ENCODE measurements at places on chromosomes 7 and 10. TPM values are rescaled to one million over a fixed set of nuclear protein-coding genes. Genes with fewer than 3 reads are reported as not detected.

DNA sequence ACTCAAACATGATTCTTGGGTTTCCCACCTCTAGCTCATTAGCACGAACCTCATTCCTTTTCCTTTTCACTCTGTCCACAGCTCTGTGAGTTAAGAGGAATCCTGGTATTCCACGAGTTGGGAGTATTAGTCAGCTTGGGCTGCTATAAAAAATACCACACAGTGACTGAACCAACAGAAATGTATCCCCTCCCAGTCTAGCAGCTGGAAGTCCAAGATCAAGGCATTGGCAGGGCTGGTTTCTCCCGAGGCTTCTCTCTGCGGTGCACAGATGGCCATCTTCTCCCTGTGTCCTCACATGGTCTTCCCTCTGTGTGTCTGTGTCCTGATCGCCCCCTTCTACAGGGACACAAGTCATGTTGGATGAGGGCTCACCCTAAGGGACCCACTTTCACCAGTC is 261.6 kb downstream of the TNS3 start:
- no peak for DNase-seq

DNA sequence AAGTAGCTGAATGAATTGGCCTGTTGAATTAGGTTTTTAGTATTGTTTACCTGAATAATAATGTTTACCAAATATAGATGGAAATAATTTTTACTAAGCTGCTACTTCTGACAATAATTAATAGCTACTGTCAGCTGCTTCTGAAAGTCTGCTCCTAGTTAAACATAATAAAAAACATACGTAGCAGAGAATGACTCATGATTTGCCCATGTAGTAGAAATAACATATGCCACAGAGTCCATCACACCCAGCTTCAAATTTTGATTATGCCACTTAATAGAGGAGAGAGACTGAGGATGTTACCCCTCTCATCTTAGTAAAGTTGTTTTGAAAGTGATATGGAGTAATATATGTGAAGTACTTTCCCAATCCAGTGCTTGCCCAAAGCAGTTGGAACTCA is 57.6 kb upstream of the MDFIC start:
- DNase-seq, result no peak

DNA sequence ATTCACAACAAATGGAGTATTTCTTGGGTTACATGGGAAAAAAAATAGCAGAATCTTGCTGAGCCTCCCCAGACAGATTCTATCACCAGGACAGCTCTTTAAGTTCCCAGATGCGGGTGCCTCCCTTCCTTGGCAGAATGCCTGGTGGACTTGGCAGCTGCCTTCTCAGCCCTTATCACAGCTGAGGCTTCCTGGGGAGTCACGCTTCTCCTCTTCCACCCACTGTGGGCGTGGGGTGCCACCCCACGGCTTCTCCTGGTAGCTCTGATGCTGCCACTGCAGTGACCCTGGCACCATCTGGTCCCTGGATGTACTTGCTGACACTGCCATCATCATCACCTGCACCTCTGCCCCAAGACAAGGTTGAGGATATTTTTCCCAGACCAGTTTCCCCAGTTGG is 16.2 kb upstream of the NME8 start:
- peak; percentile 84 for DNase-seq

The THSD7A gene
- 3.7 TPM for total RNA-seq

DNA sequence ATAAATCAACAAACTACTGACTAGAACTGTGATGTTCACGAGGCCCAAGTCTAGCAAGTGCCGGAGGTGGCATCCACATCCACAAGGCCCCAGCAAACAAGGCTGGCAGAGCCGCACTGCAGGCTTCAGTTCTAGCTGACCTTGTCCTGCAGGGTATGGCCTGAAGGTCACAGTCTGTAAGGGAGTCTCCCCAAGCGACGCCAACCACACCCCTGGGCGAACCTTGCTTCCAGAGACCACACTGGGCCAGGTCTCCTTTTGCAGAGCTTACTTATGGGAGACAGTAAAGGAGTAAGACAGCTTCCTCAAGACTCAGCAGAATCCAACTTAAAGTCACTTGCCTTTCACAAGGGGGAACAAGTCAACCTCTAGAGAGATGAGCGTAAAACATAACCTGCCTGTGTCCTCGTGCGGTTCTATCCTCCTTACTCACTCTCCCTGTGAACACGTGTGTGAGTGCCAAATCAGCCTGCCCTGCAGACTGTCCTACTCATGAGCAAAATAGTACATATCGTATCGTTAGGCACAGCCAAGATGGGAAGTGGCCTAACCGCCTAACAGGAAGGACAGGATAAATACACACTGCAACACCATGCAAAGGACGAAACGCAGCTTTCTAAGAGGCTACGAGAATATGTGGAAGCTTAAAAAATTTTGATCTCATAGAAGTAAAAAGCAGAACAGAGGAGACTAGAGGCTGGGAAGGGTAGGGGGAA is 22.7 kb downstream of the FAM53B start:
- DNase-seq, result no peak

The INHBA gene
- 8.0 TPM for total RNA-seq

- DNase-seq, result peak; percentile 89
These were observed 5.7 kb downstream of the UPK3B start for GRCh38 chr7:76515999-76516443.

- DNase-seq, result no peak
These were observed 718 bp downstream of the DYNC2I1 start for GRCh38 chr7:158856883-158857668.
